ENCODE measurements at places on chromosomes 16 and 17. TPM values are rescaled to one million over a fixed set of nuclear protein-coding genes. Genes with fewer than 3 reads are reported as not detected.

GRCh38 chr16:12255919-12256665 is 279.6 kb downstream of the SNX29 start:
- ATAC-seq = no peak

- no peak for ATAC-seq
Measured at GRCh38 chr17:54956791-54957190, 11.7 kb downstream of the COX11 start.

GRCh38 chr17:42243493-42243982 is 32.7 kb downstream of the STAT5B start:
- no peak for ATAC-seq

DNA sequence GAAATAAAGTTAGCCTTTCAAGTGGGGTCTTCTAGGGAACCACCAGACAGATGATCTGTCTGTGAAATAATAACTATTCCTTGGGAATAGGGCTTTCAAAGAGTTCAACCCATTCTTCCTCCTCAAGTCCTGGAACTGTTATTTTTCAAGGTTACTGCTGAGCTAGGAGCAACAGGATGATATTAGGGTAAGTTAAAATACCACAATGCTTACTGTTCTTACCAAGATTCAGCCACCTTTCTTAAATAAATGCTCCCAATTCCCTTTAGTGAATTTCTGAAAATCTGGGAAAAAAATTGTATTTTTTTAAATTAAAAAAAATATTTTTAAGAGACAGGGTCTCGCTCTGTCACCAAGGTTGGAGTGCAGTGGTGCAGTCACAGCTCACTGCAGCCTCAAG is 26.9 kb upstream of the ALDH3A2 start:
- ATAC-seq = no peak

DNA sequence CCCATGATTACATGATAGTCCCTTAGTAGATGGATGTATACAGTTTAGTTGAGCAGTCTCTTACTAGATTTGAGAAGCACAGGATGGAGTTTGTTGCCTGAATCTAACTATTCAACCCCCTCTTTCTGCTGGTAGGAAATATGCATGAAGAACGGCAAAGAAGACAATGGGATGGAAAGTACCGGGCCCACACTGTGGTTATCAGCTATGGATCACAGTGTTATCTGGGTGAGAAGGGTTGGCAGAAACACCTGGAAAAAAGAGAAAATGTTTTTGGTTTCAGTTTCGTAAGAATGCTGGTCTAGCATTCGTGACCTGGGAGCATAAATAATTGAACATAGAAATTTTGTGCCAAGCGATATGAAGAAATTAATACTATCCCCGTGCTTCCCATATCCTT is 53.1 kb downstream of the ANKFN1 start:
- ATAC-seq = no peak

GRCh38 chr16:30692396-30693064 is 6.4 kb upstream of the SRCAP start:
- ATAC-seq = no peak

GRCh38 chr16:47731252-47731651 is 270.1 kb downstream of the PHKB start:
- no peak for ATAC-seq

- no peak for ATAC-seq
Measured at GRCh38 chr17:32746698-32747097, 130.2 kb downstream of the MYO1D start.

GRCh38 chr16:89010210-89010925 is 33.4 kb upstream of the CBFA2T3 start:
- ATAC-seq = no peak

DNA sequence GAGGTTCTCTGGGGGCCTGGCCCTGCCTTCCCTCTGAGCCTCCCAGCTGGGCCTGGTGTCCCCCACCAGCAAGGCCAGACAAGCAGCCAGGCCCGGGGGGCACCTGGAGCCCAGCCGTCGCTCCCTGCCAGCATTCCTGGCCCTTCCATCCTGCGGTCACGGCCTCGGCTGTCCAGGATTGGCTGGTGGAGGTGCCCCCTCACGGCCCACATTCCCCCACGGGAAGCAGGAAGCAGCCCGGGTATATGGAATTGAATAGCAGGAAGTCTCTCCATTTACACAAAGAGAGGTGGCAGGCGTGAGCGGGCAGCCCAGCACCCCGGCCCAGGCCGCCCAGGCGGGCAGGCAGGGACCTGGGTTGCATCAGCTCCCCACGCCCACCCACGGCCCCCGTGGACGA is 14.5 kb downstream of the TRAF7 start:
- no peak for ATAC-seq

GRCh38 chr17:13735861-13736260 is 134.1 kb upstream of the HS3ST3A1 start:
- no peak for ATAC-seq

DNA sequence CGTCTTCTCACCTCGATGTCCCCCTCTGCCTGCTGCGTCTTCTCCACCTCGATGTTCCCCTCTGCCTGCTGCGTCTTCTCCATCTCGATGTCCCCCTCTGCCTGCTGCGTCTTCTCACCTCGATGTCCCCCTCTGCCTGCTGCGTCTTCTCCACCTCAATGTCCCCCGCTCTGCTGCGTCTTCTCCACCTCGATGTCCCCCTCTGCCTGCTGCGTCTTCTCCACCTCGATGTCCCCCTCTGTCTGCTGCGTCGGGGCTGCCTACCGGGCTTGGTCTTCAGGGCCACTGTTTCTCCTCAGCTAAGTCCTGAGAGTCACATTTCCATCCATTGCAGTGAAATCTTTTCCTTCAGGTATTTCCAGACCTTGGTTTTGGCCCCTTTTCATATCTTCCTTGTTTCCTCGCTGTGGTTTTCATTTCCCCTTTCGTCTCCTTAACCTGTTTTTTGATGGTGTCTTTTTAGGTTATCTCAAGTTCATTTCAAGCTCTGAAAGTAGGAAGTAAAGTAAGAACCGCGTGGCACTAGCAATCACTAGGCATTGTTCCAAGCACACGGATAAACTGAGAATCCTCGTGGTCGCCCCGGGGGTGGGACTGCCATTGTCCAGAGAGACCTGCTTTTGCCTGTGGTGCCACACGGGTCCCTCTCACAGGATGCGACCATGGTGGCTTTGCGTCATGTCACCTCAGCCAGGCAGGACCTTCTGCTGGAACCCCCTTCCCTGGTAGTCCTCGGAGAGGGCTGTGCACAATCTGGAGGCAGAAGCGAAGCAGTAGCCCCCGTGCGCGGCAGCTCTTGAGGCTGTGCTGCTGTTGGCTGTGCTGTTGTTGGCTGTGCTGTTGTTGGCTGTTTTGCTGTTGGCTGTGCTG is 9.5 kb upstream of the ZNF750 start:
- no peak for ATAC-seq

DNA sequence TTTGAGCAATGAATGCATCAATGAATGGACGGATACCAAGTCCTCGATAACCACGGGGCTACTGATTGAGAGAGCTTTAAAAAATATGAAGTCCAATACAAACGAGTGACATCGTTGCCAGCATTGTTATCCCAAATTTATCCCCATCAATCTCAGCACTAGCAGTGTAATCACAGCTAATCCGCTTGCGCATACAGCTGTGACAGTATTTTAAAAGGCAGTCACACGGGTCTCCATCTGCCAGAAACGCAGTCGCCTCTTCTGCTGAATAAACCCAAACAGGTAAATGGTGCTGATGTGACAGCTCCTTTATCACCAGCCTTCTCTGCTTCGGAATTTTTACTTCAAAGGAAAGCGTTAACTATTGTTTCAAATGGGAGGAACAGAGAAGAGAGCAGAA is 311.1 kb downstream of the XYLT1 start:
- ATAC-seq = no peak

DNA sequence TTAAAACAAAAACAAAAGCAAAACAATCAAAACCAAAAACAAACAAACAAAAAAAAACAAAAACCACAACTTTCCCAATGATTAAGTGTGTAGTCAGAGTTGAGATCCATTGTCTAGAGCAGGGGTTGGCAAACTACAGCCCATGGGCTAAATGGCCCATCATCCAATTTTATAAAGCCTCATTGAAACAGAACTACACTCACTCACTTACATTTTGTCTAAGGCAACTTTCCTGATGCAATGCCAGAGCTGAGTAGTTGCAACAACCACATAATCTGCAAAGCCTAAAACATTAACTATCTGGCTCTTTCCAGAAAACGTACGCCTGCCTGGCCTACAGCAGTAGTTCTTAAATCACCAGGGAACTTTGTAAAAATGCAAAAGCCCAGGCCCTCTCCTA is 124.1 kb downstream of the SOX9 start:
- no peak for ATAC-seq

DNA sequence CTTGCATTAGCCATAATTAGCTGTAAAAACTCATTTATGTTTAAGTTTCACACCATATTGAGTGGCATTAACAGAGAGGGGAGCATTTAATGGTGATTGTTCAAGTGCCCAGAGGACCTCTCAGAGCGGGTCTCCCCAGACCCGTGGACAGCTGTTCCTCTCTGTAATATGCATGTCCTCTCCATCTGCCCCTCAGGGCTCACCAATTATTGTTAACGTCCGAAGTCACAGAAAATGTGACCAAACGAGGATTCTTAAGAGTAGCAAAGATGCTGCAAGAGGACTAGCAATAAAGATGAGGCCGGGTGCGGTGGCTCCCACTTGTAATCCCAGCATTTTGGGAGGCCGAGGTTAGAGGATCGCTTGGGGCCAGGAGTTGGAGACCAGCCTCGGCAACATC is 130.2 kb downstream of the CPPED1 start:
- no peak for ATAC-seq

- no peak for ATAC-seq
Measured at GRCh38 chr17:9434642-9435057, 141.0 kb downstream of the STX8 start.

GRCh38 chr16:84924331-84925091 is 86.8 kb downstream of the ZDHHC7 start:
- ATAC-seq = no peak

GRCh38 chr16:1972490-1972877 is 631 bp downstream of the TBL3 start:
- ATAC-seq = no peak

- peak; percentile 42 for ATAC-seq
Measured at GRCh38 chr16:78503602-78504001, 404.1 kb downstream of the WWOX start.

- ATAC-seq = no peak
Measured at GRCh38 chr16:49733313-49734009, 122.5 kb downstream of the ZNF423 start.

DNA sequence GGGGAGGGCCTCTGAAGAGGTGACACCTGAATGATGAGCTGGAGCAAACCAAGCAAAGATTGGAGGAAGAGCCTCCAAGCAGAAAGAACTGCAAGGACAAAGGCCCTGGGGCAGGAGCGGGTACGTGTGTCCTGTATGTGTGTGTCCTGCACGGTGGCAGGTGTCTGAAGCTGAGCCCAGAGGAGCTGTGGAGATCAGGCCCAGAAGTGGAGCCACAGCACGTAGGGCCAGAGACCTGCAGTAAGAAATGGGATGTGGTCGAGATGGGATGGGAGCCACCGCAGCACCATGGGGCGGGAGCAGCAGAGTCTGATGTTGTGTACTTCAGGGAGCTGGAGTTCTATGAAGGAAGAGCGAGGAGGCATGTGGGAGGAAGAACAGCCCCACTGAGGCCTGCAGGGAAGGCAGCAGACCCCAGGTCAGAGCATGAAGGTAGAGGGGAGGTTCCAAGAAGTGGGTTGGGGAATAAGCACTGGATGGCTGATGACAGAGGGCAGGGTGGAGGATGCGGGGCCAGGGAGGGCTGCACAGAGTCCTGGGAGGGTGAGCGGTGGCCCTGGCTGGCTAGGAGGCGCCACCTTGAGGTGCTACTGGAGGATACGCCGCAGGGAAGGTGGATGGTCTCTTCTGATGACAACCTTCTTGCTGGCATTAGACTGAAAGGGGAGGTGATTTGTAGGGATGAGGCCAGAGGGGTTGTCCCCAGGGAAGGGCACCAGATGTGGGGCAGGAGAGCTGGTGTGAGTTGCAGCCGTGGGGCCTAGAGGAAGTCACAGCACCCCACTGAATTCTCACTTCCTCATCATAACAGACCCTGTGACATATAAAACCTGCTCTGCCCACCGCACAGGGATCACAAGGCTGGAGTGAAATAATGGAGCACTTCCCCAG is 10.6 kb upstream of the CETP start:
- ATAC-seq = peak; percentile 87

GRCh38 chr16:88705801-88706228 is 393 bp downstream of the RNF166 start:
- ATAC-seq = peak; percentile 5

GRCh38 chr17:77419547-77420094 is 278.9 kb downstream of the SEC14L1 start:
- ATAC-seq = no peak

GRCh38 chr17:52756746-52757145 is 598.2 kb upstream of the CA10 start:
- no peak for ATAC-seq

GRCh38 chr17:73410586-73411312 is 98.9 kb upstream of the CDC42EP4 start:
- ATAC-seq = no peak

DNA sequence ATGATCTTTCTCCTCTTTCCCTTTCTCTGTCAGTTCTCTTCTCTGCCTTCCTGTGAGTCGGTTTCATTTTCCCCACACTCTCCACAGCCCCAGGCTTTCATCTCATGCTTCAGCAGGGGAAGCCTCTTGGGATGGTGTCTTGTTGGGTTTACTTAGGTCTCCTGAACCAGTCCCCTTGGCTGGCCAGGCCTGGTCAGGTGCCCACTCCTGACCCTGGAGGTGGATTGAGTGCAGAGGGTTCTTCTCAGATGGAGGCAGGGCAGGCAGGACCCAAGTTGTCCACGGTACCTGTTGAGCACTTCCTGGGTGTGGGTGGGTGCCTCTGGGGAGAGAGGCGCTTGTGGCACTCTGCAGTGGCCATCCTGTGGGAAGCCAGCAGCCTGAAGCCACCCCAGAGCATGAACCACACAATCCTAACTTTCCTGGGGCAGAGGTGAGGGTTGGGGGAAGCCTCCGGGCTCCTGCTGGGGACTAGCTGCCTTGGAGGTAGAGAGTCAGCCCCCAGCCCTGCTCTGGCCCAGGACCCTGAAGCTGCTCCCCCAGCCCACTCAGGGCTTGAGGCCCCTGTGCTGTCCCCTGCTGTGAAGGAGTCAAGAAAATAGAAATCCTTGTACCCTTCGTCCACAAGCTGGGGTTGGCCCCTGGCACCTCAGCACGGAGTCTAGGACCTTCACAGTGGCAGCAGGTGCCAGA is 2.0 kb upstream of the RAP1GAP2 start:
- ATAC-seq = peak; percentile 8

DNA sequence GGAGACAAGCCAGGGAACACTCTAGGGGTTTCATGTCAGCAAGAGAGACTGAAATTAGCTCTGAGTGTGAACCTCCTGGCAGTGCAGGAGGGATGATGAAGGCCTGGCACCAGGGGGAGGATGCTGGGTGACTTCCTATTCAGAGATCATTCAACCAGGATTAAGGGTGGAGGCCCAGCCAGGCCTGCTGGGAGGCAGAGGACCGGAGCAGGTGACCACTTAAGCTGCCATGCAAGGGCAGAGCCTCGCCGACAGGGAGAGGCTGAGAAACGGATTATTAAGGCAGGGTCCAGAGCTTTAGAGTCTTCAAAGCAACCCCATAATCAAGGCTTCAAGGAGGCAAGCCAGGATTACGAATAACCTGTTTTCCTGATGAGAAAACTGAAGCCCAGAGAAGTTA is 10.6 kb upstream of the SRCIN1 start:
- ATAC-seq = no peak

Gene SRL
- not detected for total RNA-seq

Gene TNFSF12
- 27.4 TPM for total RNA-seq

Gene FN3K
- 6.1 TPM for total RNA-seq

Gene GPR179
- 0.26 TPM for total RNA-seq

Gene KRTAP2-3
- total RNA-seq = not detected

Gene ITGAD
- not detected for total RNA-seq

Gene KRTAP3-1
- not detected for total RNA-seq

Gene TTYH2
- 2.6 TPM for total RNA-seq

Gene PABPN1L
- total RNA-seq = not detected

Gene CFAP97D1
- not detected for total RNA-seq

Gene ZNF48
- 10.2 TPM for total RNA-seq

Gene CCL4
- total RNA-seq = 73.9 TPM

Gene HOXB6
- 0.39 TPM for total RNA-seq

Gene TBC1D3G
- not detected for total RNA-seq
